ENCODE measurements at places on chromosomes 11 and 22.

- no peak for DNase-seq
These were observed 52.4 kb downstream of the TECTA start for GRCh38 chr11:121153472-121153871.

GRCh38 chr11:131658952-131659351 lies 288.5 kb downstream of the NTM start:
- no peak for DNase-seq

DNA sequence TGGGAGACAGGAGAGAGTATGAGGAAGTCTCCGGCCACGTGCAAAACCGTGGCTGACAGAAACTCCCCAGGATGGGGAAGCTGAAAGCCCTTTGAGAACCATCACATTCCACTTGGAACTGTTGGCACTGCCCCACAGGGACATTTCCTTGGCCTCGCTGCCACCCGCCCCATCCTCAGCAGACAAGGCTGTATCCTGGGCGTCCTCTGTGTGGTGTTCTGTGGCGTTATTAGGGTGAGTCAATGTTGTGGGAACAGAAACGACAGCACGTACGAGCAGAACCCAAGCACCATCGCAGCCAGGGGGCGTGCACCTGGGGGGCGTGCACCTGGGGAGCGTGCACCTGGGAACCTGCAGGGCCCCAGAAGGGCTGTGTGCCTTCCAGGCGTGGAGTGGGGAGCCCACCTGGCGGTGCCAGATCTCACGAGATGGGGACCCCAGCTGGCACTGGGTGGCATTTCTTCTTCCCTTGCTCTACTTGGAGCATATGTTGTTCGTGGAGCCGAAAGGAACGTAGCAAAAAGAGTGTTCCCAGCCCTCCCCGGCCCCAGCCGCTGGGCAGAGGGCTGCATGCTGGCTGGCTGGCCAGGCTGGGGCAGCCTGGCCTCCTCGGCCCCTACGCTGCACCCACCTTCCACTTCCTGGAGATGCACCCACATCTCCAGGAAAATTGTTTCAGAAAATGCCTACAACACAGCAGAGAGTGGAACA lies 35.4 kb downstream of the NFAM1 start:
- DNase-seq, result no peak

DNA sequence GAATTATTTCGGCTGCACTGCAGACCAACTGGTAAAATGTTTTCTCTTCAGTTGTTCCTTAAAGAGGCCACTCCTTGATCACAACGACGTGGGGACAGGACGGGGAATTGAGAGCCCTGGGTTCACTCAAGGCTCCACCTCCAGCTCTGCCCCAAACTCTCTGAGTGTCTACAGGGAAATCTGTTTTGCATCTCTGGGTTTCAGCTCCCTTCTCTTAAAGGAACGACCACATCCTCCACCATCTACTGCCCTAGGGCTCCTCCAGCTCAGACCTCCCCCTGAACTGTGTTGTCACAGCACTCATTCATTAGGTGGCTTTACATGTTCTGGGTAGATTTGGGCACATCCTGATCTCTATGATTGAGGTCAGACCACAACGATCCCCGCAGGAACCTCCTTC lies 5.1 kb upstream of the PPFIA1 start:
- no peak for DNase-seq

DNA sequence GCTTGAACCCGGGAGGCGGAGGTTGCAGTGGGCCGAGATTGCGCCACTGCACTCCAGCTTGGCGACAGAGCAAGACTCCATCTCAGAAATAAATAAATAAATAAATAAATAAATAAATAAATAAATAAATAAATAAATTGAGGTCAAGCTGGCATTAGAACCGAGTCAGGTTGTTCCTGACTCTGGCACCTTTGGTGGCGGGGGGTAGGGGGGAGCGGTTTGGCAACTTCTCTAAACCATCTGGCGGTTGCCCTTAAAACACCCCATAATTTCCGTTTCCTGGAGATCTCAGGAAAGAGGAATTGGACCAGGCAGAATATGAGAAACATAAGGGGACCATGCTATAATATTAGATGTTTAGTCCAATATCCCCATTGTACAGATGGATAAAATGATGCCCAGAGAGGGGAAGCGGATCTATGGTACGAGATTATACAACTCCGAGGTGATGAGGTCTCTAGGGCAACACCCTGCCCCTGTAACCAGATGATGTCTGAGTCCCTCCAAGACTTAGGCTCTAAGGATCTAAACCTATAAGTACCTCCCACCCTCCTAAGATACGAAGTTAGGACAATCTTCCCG lies 785 bp downstream of the CLPB start:
- DNase-seq, result no peak

- no peak for DNase-seq
These were observed 38.5 kb upstream of the NAV2 start for GRCh38 chr11:19673924-19674729.

DNA sequence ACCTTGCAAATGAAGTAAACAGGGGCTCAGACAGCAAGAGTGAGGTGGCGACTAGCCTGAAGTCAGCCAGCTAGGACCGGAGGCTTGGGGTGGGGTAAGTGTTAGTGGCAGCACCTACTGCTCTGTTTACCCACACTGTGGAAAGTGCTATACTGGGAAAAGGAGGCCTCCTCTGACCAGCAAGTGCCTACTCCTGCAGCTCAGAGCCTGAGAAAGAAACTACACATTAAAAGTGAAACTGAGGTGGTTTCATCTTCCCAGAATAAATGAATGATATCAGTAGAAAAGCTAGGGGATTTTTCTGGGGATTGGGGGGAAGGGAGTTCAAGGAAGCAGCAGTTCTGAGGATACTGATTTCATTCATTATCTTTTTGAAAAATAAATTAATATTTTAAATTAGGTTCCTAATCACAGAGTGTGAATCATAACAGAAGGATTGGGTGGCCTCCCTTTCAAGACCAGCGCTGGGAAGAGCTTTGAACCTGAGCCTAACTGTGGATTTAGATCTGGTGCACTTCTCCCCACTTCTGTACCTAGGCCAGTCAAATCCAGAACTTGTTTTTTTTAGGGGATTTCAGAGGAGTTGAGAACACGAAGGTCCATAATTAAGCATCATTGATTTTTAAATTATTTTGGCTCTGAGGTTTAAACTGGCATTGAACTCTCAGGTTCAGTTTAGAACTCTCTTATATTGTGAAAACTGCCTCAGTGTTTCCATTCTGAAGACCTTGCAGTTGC lies 48.1 kb upstream of the GRAMD1B start:
- no peak for DNase-seq

GRCh38 chr22:37309211-37310074 lies 27.1 kb downstream of the CYTH4 start:
- no peak for DNase-seq

GRCh38 chr11:8772571-8773519 lies 90.3 kb downstream of the RPL27A start:
- DNase-seq, result no peak

GRCh38 chr22:45230026-45230721 lies 10.5 kb downstream of the KIAA0930 start:
- DNase-seq, result no peak

DNA sequence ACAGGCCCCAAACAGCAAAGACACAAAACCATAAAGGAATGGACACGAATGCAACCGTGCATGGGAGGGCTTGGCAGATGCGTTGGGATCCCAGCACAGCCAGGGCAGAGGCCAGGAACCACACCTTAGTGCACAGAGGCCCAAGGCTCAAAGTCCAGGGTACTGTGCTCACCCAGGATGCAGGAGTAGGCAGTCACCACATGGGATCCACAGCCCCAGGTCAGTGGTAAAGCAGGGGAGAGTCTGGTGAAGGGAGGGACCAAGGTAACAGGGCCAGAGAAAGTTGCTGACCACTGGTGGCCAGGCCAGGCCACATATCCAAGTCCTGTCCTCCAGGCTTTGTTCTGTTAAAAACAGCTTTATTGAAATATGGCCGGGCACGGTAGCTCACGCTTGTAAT lies 6.5 kb upstream of the CERK start:
- no peak for DNase-seq

GRCh38 chr11:68127714-68128681 lies 6.8 kb upstream of the CHKA start:
- DNase-seq, result no peak

DNA sequence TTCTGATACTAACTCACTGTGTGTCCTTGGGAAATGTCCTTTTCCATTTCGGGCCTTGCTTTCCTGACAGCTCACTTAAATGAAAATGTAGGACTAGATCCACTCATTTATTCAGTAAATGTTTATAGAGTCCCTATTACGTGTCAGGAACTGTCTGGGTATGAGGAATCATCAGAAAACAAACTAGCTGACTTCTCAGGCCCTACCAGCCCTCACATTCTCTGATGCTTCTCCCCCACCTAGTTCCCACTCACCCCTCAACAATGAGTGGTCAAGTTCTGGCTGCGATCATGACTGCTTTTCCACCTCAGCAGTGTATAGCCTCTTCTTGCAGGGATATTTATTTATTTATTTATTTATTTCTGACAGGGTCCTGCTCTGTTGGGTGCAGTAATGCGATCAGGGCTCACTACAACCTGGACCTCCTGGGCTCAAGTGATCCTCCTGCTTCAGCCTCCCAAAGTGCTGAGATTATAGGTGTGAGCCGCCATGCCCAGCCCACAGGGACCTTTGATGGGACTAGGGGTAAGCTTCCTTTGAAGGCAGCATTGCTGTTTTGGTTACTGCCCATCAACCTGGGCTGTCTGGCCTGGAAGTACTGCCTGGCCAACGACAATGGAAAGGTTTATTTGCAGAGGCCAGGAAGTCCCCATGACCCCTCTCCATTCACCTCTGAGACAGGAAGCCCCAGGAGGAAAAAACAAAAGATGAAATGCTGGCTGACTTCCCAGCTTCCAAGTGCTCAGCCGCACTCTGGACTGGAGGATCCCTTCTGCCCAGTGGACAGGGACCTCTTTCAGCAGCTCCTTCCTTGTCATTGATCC lies 33.1 kb upstream of the POLD3 start:
- DNase-seq, result no peak

DNA sequence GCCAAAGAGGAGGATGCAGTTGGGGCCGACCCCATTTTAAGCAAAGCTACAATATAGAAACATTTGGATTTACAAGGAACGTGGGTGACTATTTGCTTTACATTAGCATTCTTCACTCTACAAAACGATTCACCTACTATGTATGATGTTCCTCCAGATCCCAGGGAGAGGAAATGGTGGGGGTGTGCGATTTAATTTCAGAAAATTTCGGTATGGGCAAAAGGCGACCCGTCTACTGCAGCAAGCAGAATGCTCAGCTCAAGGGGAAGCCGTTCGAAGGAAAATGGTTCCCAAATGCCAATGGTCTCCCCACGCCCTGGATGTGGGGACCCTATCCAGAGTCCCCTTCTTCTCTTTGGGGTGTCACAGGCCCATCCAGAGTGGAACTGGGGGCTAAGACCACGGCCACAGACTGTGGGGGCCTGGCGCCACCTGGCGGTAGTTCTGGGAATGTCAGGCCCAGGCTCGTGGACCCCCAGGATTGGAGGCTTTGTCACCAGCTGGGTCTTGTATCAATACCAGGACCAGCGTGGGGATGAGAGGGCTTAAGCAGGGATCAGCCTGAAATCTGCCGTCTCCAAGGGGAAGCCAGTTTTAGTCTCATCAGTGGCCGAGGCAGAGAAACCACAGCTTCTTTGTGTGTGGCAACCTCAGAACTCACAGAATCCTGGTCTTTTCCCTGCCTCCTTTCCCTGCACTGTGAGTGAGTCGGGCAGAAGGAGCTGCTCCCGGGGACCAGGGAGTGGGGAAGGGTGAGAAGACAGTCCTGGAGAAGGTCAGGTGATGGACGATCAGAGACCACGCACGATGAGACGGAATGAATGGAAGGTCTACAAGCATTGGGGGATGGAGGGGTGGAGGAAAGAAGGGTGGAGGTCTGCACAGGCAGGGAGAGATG lies 8.4 kb downstream of the LRRC10B start:
- no peak for DNase-seq

DNA sequence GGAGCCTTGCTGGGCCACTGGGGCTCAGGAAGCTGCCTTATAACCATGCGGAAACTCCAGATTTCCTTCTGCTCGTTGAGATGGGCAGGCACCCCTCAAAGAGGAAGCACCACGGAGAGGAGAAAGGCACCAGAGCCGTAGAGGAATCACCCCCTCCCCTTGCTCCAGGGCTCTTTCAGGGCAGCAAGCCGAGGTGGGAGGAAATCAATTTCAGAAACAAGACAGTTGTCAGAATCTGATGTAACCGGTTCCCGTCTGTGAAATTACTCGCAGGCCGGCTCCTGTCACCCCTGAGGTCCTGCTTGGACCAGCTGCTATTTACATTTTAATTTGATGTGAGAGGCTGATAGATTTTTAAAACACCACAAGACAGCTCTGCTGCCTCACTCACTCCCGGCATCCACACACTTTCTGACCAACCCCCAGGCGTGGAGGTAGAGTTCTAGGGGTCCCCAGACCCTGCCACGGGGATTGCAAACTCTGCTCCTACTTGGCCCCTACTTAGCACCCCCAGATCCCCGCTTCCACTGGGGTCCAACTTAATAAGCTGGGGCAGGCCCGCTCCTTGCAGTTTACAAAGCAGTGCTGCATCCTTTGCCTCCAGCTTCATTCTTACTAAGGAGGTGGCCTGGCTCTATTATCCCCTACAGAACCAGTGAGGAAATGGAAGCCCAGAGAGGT lies 162.5 kb downstream of the CEP164 start:
- DNase-seq, result no peak

DNA sequence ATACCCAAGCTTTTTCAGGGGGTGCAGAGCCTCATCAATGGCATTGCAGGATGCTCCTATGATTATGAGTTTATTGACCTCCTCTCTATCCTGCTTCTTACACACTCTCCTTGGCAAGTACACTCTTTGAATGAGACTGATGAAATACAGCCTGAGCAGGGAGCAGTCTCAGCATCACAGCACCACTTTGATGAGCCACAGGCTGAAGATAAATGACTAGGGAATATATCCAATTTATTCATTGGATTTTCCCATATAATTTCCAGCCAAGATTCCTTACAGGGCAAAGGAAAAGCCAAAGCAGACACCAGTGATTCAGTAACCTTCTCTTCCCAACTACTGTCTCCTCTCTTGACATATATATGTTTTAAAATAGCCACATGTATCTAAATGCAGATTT lies 79.2 kb downstream of the CASP12 start:
- DNase-seq, result no peak

GRCh38 chr11:65538915-65539743 lies 14.2 kb downstream of the SCYL1 start:
- no peak for DNase-seq

All from NCI-H2081 treated with DMSO at 0.1 percent for 48 hours (cell line).